AG10803 (cell line): ENCODE measurements at places on chromosomes 6 and 20.

GRCh38 chr6:29561091-29561490 lies 1.6 kb upstream of the UBD start:
- no peak for DNase-seq

DNA sequence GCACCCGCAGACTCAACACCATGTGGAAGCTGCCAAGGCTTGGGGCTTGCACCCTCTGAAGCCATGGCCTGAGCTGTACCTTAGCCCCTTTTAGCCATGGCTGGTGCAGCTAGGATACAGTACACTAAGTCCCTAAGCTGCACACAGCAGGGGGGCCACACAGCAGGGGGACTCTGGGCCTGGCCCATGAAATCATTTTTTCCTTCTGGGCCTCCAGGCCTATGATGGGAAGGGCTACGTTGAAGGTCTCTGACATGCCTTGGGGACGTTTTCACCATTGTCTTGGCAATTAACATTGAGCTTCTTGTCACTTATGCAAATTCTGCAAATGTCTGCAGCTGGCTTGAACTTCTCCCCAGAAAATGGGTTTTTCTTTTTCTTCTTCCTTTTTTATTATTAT lies 103.3 kb downstream of the SLC16A10 start:
- no peak for DNase-seq

GRCh38 chr20:55656231-55656775 lies 349.0 kb downstream of the CBLN4 start:
- DNase-seq = no peak

GRCh38 chr20:1204576-1204975 lies 1.3 kb downstream of the C20orf202 start:
- DNase-seq = no peak
